ENCODE measurements at places on chromosomes 7 and 10. TPM values are rescaled to one million over a fixed set of nuclear protein-coding genes. Genes with fewer than 3 reads are reported as not detected.

Gene RTKN2
- 0.89 TPM for total RNA-seq

Gene STN1
- 24.8 TPM for total RNA-seq

Gene SERPINE1
- total RNA-seq: 22.9 TPM

Gene PRLHR
- total RNA-seq: not detected

Data from suprapubic skin (tissue), 4 donors.